ENCODE measurements at places on chromosomes 12 and 14.

GRCh38 chr12:105440037-105440664, 109.7 kb downstream of the C12orf75 start:
- DNase-seq: no peak

- DNase-seq: no peak
Measured at GRCh38 chr12:2543801-2544200, 251.0 kb upstream of the FKBP4 start.

GRCh38 chr12:52144512-52145227, 47.1 kb downstream of the KRT80 start:
- DNase-seq: no peak

- no peak for DNase-seq
Measured at GRCh38 chr12:56046027-56046780, 4.5 kb downstream of the RPS26 start.

DNA sequence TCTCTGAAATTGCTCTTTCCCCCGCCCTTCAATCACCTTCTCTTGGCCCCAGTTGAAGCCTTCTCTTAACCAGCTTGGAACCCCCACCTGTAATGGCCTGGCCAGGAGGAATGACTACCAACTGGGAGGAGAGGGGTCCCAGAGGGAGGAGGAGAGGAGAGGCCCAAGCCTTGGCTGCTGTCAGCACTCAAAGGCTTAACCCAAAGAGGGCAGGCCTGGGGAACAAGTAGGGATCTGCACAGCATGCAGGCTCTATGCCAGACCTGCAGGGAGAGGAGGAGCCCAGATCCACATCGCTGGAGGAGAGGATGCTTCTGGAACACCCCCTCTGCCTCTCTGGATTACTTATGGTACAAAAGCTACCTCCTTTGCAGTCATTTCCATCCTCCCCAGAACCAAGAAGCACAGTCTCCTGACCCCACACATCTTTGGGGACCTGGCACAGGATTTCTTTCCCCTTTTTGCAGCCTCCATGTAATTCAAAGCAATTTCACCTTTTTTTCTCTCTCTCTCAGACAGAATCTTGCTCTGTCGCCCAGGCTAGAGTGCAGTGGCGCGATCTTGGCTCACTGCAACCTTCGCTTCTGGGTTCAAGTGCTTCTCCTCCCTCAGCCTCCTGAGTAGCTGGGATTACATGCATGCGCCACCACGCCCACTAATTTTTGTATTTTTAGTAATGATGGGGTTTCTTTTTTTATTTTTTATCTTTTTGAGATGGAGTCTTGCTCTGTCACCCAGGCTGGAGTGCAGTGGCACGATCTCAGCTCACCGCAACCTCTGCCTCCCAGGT, 6.2 kb downstream of the RARG start:
- no peak for DNase-seq

- DNase-seq: no peak
Measured at GRCh38 chr14:99389174-99389826, 91.4 kb downstream of the SETD3 start.

- no peak for DNase-seq
Measured at GRCh38 chr14:50599700-50600444, 39.9 kb downstream of the ATL1 start.

- DNase-seq: no peak
Measured at GRCh38 chr12:131940141-131940547, 9.6 kb upstream of the EP400 start.

- DNase-seq: peak; percentile 90
Measured at GRCh38 chr12:401235-402028, at the start of gene CCDC77. TSS of gene CCDC77 (plus strand) at chr12:401644. CDS start at chr12:409384, 7,740 bp downstream.

GRCh38 chr12:120327593-120327992, at the start of gene PLA2G1B:
TSS of gene PLA2G1B (minus strand) at chr12:120327779. CDS start at chr12:120327753, 26 bp downstream.
- DNase-seq: peak; percentile 67

DNA sequence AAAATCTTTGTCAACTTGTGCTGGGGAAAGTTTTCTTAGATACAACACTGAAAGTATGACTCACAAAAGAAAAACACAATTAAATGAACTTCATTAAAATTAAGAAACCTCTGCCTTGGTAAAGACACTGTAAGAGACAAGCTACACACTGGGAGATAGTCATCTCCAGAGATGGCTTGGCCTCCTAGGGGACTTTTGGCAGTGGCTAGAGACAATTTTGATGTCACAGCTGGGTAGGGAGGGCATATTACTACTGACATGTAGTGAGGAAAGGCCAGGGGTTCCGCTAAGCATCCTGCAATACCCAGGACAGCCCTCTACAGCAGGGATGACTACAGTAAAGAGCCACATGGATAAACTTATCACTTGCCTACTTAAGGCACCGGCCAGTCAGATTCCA, 8.7 kb upstream of the RNASE4 start:
- DNase-seq: no peak

DNA sequence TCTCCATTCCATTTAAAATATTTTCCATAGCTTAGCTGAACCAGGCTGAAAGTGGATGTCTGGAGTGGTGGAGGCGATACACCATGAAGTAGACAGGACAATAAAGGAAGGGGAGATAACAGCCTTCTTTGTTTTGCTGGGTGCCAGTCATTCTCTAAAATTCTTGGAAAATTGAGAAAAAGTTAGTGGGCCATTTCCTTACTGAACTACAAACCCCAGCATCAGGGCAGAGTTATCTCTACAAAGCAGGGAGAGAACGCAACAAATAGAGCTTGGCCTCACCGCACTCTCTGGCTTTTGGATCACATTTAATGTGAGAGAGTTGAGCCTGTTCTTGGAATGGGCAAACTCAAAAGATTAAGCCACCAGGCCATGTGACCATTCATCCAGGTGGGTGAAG, 41.2 kb upstream of the LRRC10 start:
- no peak for DNase-seq

DNA sequence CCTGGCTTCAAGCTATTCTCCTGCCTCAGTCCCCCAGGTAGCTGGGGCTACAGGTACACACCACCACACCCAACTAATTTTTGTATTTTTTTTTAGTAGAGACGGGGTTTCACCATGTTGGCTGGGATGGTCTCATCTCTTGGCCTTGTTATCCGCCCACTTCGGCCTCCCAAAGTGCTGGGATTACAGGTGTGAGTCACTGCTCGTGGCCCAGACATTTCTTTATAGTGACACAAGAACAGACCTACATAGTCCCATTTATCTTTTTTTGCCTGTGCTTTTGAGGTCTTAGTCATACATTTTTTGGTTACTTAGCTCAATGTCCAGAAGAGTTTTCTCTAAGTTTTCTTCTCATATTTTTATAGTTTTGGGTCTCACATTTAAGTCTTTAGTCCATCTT, 247.4 kb downstream of the SYT10 start:
- DNase-seq: no peak

DNA sequence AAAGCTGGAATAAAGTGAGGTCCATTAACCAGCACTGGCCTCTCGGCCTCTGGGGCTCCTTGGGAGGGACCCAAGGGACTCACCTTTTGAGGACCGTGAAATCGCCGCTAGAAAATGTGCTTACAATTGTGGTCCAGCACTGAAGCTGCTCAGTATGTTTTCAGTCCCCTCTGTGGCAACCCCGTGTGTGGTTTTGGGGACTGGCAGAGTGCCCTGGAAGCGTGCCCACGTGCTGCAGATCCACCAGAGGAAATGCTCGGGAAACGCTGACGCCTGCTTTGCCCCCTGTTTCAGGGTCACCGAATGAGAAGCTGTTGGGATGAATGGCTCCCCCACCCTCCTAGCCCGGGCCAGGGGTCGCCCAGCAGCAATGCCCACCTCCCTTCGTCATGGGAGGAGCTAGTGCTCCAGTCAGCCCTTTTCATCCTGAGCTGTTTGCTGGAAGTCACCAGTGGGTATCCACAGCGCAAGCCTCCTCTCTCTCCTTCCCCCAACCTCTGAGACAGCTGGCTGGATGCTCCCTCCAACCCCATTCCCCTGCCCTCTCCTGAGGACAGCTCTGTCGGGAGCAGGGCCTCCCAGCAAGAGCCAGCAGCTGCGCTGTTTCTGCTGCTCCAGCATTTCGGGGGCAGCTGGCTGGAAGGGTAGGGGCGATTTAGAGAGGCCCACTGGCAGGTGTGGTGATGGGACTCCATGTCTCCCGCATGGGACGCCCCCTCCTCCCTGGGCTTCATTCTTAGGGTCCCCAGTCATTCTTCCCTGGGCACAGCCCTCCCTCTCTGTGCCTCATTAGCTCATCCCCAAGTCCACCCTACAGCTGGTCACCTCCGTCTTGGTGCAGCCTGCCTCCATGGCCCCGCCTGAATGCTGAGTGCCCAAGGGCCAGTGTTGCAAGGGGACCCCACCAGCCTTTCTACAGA, 33.2 kb upstream of the PPP1R13B start:
- peak; percentile 80 for DNase-seq
